Posterior vena cava (tissue), 2 donors: ENCODE measurements at places on chromosomes 7 and 10.

- no peak for DNase-seq
These were observed 67.2 kb upstream of the AUTS2 start for GRCh38 chr7:69531050-69531449.

- DNase-seq: no peak
These were observed 3.8 kb downstream of the LMTK2 start for GRCh38 chr7:98110249-98111022.

DNA sequence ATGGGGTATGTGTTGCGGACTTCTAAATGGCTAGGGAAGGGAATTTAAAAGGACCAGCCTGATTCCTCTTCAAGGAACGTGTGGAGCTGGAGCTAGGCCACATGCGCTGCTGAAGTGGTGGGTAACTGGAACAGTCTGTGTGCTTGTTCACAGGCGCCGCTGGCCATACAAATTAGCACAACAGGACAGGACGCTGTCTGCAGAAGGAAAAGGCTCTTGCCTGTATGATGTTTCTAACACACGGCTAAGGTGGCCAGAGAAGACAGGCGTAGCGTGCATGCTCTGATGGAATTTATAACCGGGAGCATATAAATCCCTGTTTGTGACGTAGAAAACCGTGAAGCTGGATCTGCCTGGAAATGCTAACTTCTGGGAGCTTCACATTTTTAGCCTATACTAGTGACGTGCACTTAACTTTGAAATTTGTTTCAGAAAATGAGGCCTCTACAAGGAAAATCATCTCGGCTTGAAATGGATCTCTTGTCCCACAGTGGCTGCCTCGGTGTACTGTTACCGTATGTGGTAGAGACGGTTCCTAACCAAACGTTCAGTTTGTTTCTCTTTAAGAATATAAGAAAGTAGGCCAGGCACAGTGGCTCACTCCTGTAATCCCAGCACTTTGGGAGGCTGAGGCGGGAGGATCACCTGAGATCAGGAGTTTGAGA lies 569.4 kb downstream of the PTPRN2 start:
- peak; percentile 34 for DNase-seq

DNA sequence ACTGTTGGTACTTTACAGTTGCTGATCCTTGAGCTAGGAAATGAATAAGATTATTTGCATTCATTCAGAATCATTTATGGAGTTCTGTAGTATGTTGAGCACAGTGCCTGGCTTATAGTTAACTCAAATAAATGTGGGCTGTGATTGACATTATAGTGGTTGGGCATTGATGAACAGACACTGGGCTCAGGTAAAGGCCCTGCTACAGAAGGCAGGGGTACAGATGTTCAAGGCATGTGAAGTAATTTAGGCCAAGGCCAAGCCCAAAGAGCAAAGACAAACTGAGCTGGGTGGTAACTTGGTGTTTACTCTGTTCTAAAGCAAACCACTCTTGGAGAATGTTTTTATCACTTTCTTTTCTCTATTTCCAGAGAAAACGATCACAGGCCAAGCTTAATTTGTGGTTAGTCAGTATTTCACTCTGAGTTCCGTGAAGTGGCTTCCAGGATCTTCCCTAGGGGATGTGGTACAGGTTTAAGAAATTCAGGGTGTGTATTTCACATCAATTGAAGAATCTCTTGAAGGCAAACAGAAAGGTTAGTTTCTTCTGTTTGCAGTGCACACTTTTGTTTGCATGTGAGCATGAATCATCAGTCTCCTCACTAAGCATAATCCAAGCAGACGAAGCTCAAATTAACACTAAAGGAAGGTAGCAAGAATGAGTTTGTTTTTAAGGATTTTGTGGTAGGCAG lies 113.9 kb upstream of the PRR15 start:
- DNase-seq: no peak

GRCh38 chr7:128100949-128101713 lies 69.9 kb upstream of the LRRC4 start:
- no peak for DNase-seq

DNA sequence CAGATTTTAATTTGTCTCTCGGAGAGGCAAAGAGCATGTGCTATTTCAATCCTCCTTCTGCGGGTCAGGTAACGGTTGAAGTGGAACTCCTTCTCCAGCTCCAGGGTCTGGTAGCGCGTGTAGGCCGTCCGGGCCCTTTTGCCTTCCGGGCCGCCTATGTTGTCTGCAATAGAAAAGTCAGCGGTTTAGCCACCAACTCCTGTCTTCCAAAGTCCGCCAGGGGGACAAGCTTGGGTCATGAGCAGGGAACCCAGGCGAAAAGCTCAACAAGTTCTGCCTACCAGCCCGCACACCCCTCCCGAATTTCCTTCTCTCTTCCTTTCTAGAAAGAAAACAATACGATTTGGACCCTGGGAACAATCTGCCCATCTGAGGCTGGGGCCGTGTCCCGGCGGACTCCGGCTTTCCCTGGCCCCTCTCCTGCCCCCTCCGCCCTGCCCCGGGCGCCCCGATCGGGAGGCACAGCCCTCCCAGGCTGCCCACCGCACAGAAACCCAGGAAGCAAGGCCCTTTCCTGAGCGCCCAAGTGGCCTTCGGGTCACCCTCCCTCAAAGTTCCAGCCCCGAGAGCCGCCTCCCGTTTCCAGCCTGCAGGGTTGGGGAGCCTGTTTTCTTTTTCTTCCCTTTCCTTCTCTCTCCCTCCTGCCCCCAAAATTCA lies 1.4 kb downstream of the HOXA5 start:
- no peak for DNase-seq

DNA sequence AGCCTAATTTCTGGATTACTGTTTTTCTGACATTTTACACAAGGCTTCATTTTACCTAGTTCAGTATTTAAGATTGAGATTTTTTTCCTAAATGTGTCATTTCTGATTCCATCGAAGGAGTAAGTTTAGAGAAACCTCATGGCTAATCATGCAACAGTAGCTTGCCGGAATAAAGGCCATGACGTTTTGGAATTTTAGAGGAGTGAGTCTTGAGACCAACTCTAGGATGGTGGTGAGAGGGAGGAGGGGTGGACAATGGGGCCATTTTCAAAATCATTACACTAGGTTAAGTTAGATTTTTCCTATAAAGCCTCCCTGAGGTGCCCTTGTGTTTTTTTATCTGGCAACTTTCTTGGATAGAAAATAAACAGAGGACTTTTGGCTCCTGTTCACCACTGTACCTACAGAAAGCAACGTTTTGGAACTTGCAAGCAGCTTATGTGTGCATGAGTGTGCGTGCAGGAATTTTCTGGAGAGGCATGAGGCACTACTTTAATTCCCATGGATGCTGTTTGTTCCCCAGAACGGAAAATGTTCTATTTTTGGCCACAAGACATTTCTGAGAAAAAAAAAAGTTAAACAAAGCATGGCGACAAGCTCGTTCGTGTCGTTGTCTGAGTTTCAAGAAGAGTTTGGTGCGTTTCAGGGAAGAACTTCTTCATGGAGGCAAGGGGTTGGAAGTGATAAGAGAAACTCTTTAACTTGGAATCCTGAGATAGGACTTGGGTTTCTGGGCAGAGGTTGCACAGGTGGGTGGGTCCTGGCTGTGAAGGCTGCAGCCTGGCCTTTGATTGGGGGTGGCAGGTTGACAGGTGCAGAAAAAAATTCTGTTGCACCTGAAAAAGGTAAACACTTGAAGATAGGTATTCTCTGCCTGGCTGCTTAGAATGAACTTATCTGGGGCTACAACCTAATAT lies 178.1 kb downstream of the PTEN start:
- no peak for DNase-seq

DNA sequence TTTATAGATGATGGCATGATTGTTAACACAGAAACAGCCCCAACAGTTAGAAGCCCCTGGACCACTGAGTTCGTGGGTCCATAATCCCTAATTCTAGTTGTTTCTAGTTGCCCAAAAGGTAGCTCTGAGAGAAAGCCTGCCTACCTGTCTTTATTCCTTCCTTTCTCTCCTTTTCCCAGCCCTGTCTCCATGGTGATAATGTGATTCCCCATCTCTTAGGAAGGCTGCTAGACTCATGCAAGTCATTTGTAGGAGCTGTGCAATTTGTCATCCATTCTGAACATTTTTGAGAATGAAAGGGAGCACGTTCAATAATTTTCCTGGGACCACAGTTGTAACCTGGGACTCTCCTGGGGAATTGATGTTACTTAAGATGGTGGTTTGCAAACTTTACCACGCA lies 183.4 kb downstream of the EMX2 start:
- DNase-seq: no peak

DNA sequence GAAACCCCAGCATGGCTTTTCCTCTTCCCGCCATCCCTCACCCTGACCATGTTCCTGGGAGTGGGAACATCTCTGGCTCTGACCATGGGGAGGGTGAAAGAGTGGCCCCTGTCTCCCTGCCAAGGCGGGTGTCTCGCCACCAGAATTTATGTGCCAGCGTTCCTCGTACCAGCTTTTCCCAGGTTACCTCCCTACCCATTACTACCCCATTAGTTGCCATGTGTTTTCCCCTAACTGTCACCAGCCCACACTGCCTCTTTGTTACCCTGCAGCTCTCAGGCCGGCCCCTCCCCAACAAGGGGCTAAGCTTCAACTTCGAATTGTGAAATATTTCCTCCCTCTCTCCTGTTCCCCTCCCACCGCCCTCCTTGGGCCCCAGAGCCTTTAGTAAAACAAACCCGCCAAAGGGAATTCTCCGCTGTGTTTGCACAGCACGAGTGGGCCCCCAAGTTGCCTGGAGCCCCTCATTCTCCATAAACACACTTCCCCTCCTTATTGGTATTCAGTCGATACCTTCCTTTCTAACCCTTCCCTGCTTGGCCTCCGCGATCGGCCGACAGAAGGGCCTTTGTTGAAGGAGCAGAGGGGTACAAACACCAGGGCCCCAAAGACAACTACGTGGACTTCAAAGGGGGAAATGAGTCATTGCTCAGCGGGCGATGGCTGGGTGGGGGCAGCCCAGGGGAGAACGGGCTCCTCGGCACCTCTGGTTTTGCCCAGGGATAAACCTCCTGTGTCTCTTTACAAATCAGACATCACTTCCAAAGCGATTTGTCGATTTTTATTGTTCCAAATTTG lies 45.5 kb downstream of the SLIT1 start:
- DNase-seq: peak; percentile 56

DNA sequence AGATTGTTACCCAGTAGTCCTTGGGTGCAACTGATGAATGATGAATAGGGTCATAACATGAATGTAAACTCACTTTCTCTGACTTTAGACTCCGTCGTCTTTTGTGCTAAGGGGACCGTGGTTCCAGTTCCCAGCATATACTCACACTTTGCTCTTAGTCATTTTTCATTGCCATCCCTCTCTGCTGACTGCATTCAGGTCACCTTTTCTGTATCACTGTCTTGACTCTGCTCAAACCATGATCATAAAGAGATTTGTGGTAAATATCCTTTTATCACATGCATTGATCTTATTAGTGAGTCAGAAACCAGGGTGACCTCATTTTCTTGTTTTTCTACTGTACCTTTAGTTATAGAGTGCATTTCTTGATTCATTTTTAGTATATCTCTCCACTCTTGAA lies 141.1 kb upstream of the AGR3 start:
- no peak for DNase-seq

DNA sequence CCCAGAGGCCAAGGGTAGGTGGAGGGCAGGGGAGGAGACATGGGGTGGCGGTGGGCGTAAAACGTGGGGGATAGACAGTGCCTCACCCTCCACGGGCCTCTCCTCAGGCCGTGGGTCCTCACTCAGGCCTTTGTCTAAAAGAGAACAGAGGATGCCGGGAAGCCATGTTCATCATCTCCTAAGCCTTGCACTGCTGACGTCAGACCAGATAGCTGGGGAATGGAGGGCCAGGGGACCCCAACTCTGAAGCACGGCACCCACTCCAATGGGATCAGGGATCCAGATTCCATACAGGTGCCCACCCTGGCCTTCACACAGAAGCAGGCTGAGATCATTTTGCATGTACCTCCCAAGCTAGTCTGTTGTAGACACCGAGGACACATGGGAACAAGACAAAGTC lies 83.4 kb upstream of the TMEM248 start:
- DNase-seq: peak; percentile 41

GRCh38 chr7:27115221-27116026 lies 12.9 kb upstream of the HOXA2 start:
- peak; percentile 85 for DNase-seq

DNA sequence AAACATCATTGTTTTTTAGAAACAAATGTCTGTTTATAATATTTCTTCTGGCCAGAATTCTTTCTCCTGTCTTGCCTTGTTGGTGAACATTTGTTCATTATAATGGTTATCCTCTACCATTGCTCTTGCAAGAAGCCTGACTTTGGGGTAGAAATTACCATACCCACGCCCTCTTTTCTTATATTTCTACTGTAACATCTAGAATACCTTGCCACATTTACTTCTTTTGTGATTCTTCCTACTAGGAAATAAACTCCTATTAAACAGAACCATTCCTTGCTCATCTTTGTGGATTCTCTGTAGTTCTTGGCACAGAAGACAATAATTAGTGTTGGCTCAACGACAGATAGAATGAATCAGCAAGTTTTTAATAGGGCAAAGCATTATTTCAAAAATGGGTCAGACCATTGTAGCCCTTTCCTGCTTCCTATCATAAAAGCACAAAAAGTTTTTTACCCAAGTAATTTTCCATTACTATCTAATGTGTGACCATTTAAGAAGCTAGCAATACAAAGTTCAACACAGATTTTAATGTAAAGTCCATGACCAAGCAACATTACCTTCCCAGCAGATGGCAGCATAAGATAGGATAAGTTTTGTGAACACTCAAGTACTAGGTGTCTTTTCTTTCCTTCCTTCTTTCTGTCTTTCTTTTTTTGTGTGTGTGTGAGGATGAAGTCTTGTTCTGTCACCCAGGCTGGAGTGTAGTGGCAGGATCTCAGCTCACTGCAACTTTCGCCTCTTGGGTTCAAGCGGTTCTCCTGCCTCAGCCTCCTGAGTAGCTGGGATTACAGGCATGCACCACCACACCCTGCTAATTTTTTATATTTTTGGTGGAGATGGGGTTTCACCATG lies 270.4 kb downstream of the HGF start:
- DNase-seq: no peak

DNA sequence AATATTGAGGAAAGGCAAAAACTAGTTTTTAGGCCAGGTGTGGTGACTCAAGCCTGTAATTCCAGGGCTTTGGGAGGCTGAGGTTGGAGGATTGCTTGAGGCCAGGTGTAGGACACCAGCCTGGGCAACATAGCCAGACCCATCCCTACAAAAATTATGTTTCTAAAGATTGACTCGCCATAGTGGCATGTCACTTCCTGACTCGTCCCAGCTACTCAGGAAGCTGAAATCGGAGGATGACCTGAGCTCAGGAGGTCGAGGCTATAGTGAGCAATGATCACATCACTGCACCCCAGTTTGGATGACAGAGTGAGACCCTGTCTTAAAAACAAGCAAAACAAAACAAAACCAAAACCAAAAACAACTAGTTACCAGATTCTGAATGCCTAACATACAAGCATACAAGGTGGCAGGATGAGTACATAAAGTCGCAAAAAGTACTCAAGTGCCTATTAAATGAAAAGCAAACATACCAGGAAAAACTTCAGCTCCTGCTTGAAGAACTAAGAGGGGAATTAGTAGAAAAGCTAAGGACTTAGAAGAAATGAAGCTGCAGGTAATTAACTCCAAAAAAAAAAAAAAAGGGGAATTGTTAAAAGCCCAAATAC lies 14.1 kb downstream of the ZNF398 start:
- DNase-seq: no peak

DNA sequence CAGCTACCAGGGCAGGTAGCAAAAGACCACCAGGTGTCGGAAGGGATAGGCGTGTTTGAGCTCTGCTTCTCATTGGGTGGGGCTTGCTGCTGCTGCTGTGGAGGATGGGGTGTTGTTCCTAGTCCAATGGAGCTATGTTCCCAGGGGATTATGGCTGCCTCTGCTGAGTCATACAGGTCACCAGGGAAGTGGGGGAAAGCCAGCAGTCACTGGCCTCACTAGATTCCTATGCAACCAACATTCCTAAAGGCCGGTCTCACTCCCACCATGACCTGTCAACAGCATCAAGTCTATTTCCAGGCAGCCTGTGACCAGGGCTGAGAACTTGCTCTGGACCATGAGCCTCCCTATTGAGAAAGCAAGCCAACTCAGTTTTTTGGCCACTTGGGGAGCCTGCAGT lies 1160.8 kb downstream of the REEP3 start:
- no peak for DNase-seq
